Stimulated activated CD8-positive, alpha-beta memory T cell treated with anti-CD3 and anti-CD28 coated beads, Interleukin-15, amount 100 ng/mL, for 4 hours (primary cell): ENCODE measurements at places on chromosomes 1 and 21.

DNA sequence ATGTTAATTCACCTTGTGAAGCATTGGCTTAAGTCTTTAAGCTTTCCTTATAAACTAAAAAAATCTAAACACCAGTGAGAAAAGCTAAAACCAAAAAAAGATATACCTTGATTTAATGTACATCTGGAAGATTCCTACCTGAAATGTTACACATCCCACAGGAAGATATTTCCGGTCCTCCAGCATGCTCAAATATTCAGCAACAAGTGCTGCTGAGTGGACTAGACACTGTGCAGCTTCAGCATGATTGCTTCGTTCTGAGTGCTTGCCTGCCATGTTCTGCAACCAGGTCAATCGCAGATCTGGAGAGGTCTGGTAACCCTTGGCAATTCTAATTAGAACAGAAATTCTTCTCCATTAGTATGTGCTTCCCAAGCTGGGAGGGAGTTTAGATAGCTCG lies 57.3 kb downstream of the USP1 start:
- DNase-seq: no peak

GRCh38 chr1:67609577-67610341 lies 75.2 kb upstream of the GADD45A start:
- DNase-seq: no peak

DNA sequence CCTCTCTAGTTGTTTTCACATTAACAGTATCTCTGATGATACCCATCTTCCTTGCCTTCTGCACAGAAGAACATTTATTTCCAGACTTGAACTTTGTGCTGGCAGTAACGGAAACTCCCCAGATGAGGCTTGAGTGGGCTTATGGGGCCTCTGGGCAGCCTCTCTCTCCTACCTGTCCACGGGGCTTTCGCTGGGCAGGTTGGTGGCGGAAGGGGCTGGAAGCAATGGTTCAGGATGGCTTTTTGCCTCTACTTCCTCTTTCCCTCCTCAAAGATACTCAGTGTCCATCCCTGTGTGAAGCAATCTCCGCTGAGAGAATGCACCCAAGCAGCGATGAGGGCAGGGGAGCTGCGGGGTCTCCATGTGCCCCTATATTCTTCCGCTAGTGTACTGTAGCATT lies 348.2 kb downstream of the HLX start:
- no peak for DNase-seq

GRCh38 chr1:229254910-229255541 lies 15.9 kb upstream of the RAB4A start:
- DNase-seq: no peak

GRCh38 chr1:15738416-15739113 lies 2.5 kb downstream of the SLC25A34 start:
- no peak for DNase-seq

GRCh38 chr1:201683397-201683796 lies 144.5 kb downstream of the NAV1 start:
- no peak for DNase-seq

GRCh38 chr1:26856181-26856580 lies 6.8 kb upstream of the SFN start:
- no peak for DNase-seq

DNA sequence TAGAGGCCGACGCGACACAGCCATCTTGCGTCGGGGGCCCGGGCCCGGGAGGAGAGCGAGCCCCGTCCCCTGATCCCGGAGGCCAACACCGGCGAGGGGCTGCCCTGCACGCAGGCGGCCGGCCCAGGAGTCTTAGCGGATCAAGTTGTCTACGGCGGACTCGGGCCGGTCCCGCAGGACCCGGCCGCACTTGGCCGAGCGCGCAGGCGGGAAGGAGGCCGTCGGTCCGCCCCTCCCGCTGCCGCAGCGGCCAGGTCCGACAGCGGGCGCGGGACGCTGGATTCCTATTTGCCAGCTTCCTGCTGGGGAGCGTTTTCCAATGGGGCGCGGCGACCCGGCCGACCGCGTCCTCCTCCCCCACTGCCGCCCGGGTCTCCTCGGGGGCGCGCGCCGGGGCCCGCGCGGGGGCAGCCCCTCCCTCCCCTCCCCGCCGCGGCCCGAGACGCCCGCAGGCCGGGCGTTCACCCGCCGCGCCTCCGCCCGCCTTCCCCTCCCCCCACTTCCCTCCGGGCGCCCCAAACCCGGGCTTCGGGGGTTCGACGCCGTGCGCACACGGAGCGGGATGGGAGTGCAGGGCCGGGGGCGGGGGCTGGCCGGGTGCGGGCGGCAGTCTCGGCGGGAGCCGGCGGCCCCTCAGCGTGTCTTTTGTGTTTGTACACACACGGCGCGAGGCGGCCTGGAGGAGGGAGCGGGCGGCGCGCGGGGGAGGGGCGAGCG lies 517 bp upstream of the H3-3A start:
- DNase-seq: no peak

GRCh38 chr21:14825514-14825974 lies 239.3 kb downstream of the NRIP1 start:
- no peak for DNase-seq

- no peak for DNase-seq
Observed at GRCh38 chr1:23751050-23751814, 8.0 kb downstream of the ELOA start.

DNA sequence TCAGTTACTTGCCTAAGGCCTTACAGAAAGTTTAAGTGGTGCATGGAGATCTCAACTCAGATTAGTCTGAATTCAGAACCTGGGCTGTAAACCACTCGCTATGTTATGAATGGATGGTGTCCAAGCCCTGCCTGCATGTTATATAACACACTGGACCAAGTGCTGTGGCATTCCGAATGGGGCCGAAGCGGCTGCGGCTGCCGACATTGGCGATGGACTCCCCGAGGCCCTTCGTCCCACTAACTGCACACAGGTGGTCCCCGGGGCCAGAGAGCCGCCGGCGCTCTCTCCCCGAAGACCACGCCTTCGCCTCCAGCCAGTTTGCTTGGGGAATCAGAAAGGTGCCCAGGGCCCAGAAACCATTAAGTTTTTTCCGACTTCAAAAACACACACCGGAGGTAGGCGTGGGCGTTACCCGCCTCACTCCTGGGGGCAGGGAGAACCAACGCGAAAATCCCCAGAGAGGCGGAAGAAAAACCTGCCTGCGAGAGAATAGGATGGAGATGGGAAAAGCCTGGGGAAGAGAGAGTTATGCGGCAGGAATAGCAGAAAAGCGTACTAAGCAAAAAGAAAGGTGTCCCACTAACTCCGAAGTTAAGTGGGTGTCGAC lies 579 bp upstream of the TENT5C start:
- no peak for DNase-seq

DNA sequence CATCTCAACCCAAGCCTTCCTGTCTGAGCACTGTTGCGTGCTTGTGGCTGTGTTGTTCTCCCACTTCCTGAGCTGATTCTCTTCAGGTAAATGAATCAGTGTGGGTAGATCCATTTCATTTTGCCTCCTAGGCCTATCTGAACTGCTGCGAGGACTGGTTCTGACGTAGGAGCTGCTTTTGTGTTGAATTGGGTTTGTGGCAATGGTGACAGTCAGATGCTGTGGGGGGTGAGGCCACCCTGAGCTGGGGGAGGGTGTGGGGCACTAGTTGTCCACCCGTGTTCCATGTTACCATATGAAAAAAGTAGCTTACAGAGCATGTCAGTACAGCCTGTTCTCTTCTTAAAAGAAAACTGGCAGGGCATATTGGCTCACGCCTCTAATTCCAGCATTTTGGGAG lies 81.5 kb downstream of the MRPS6 start:
- DNase-seq: no peak

- no peak for DNase-seq
Observed at GRCh38 chr1:74502858-74503257, 9.6 kb downstream of the LRRC53 start.

GRCh38 chr1:145912128-145912641 lies 2.3 kb upstream of the ITGA10 start:
- DNase-seq: no peak

DNA sequence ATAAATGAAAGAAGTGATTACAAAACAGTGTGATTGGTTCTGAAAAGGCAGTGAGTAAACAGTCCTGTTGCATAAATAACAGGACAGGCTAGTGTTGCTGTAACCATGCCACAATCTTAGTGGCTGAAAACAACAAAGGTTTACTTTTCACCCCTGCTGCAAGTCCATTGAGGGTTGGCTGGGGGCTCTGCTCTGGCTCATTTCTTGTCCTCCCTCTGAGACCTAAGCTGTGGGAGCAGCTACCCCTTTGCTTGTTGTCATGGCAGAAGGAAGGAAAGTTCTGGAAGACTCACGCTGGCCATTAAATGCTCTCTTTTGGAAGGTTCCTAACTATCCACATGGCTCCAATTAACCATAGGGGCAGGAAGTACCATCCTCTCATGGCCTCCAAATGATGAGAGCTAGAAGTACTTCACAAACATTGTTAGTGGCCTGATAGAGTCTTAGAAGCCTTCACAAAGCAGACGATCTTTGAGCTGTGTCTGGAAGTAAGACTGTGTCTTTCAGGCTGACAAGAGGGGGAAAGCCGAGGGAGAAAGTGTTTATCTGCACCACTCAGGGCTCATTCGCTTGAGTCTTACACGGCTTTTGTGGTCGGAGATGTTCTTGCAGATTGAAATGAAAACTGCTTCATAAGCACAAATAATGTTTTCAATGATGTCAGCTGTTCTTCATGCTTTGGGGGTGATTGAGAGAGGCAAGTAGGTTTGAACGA lies 11.9 kb downstream of the RCSD1 start:
- no peak for DNase-seq

DNA sequence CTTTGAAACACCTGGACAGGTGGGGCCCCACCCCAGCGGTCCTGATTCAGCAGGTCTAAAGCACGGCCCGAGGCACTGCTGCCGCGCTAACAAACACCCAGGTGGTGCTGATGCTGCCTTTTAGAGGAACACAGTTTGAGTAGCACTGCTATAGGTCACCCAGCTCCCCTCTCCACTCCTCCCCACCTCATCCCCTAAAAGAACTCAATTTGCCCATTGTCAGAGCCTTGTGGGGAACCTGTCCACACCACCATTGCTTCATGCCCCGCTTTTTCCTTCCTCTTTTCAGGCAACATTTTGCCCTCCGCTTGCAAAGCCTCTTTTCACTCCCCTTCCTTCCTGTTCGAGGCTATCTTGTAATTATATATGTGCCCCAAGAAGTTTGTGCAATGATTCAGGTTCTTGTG lies 26.2 kb upstream of the PADI4 start:
- no peak for DNase-seq
